ENCODE measurements at places on chromosomes 2 and 18. TPM values are rescaled to one million over a fixed set of nuclear protein-coding genes. Genes with fewer than 3 reads are reported as not detected.

DNA sequence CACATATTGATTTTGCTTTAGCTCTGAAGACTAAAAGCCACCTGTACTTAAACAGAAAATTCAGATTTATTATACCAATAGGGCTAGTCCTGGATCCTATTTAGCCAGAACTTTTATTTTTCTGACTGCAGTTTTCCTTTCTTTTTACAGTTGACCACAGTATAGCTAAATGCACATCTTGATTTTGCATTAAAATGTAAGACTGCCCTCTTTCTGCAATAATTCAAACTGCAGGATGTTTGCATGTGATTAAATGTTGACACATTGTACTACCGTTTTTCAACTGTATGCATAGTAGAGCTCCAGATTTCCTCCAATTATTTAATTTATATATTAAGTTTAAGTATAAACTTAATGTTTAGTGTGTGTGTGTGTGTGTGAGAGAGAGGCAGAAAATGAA, 1262.9 kb downstream of the SUCLG1 start:
- DNase-seq, result no peak

GRCh38 chr2:220192994-220193753, 565.7 kb downstream of the SLC4A3 start:
- DNase-seq, result no peak

DNA sequence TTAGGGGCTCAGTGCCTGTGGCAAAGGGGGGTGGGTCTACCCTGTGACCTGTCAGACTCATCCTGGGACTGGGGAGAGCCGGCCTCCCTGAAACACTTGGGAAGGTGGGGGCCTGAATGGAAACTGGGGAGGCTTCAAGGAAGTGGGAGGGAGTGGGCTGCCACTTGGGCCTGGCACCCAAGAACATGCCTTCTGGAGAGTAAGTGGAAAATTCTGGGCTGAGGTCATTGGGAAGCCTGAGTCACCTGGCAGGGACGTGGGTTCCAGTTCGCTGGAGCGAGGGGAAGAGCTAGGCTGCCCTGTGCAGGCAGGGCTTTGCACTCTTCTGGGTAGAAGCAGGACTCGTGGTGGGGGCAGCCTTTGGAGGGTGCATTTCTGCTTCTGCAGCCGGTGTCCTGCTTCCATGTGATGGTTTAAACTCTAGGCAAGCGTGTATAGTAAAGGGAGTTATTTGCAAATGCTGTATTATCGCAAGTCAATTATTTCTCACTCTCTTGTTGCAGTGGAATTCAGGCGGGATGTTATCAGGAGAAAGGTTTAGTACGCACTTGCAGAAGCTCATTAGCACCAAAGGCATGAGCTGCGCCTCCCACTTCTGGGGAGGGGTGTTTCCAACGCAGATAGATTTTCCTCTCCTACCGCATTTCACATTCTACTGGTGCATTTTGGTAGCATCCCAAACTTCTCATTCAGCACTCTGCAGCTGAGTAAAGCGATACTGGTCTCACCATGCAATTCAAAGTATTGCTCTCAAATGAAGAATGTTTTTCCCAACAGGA, 3.8 kb downstream of the LRRFIP1 start:
- DNase-seq, result no peak

DNA sequence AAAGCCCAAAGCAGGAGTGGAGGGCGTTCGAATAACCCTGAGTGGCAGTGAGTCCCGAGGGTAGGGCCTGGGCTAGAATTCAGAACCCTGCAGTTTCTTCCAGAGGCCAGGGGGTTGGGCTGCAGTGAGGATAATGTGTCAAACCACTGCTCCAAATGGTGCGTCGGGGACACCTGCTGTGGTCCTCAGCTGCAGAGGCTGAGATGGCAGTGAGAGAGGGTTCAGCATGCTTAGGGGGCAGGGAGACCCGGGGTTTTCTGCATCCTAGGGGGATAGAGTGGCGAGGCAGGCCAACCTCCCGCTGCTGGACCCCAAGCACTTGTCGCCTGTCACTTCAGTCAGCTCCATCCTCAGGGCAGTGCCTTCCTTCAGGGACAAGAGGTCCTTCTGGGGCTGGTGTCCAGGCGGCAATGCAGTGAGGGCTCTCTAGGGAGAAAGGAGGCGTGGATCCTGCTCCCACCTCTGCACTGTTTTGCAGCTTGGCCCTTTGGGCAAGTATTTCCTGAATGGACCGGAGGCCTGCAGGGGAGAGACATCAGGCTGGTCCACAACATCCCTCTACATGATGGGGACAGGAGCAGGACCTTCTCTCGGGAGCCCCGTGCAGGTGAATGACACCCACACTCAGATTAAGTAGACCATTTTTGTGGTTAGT, 8.4 kb upstream of the NTSR2 start:
- no peak for DNase-seq

DNA sequence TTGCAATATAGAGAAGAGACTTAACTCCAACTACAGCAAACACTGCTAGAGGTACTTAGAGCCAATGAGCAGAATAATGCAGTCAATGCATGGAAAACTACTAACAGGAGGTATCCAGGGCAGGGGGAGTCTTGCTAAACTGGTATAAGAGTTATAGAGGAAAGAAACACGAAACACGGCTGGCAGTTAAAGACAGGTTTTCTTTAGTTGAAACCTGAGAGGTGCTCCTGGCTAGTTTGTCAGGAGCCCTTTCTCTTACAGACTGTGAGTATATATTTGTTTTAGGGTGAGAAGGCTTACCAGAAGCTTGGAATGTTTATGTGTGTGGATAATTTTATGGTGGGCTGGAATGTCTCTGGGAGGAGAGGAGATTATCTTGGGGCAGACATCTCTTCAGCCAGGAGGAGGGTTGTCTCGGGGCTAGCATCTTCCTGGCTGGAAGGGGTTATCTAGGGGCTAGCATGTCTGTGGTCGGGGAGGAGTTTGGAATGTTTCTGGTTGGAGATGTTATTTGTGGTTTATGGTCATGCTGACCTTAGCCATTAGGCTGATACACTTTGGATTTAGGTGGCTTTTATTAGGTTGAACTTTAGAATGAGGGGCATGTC, 1048.8 kb downstream of the DPP10 start:
- DNase-seq, result no peak

- no peak for DNase-seq
Observed at GRCh38 chr2:126885751-126886210, 12.9 kb upstream of the TEX51 start.

GRCh38 chr2:44747794-44748193, 193.7 kb upstream of the SIX3 start:
- DNase-seq, result no peak

GRCh38 chr18:340044-340443, 72.2 kb upstream of the THOC1 start:
- no peak for DNase-seq

- DNase-seq, result peak; percentile 38
Observed at GRCh38 chr18:63319383-63320122, at the start of gene BCL2. BCL2 (minus strand) TSS chr18:63319769.

DNA sequence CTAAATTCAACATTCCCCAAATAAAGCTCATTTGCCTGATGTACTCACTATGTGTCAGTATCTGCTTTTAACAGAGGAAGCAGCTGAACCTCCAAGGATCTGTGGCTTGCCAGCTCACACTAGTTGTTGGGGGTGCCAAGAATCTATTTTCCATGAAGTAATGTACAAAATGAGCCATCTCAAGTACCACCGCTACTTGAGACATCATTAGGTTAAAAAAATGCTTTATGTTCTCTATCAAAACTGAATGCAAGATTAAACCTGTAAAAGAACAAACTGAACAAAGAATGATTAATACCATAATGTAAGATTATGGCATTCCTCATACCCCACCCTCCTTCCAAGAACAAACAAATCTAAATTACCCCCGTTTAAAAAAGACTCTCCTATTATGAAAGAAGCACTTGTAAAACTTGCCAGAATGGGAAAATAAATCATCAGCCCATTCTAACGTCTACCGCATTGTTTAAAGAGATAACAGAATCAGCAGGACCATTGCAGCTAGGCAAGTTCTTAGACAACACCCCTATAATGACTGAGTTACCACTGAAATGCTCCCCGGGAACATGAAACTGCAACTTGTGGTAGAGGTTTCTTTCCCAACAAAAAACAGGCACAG, 471.6 kb downstream of the DLGAP1 start:
- no peak for DNase-seq

GRCh38 chr2:10027660-10028330, 15.6 kb upstream of the KLF11 start:
- DNase-seq, result no peak

- no peak for DNase-seq
Observed at GRCh38 chr2:104673225-104673624, 180.7 kb upstream of the POU3F3 start.

DNA sequence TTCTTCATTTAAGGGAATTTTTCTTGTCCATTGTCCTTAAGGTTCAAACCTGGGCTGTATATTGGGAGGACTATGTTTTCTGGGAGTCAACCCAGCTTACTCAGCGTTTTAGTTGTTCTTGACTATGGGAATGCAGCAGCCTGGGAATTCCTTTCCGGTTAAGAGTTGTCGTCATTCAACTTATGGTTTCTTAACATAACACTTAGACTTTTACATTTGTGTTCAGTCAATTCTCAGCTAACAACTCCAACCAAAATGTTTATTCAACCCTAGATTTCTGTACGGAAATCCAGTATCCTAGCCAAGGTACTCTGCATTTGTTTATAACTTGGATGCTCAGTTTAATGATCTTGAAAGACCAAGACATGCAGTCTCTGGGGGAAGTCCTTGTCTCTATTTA, 960.9 kb downstream of the CBLN2 start:
- no peak for DNase-seq

- DNase-seq, result no peak
Observed at GRCh38 chr2:228373191-228373590, 191.7 kb upstream of the SPHKAP start.

Gene KCNG3
- total RNA-seq, result 0.07 TPM

Gene ELOA2
- not detected for total RNA-seq

Gene RUFY4
- not detected for total RNA-seq

Gene CRYBA2
- total RNA-seq, result not detected

Gene LYPD6
- total RNA-seq, result 7.3 TPM

Gene TRPM8
- total RNA-seq, result 0.07 TPM

Gene MC5R
- total RNA-seq, result not detected

Gene GPR45
- total RNA-seq, result 0.30 TPM

Gene DNAJC10
- total RNA-seq, result 103 TPM

Measured in neural crest cell (in vitro differentiated cells).